ENCODE measurements at places on chromosomes 6 and 20.

GRCh38 chr20:57638173-57638894 lies 18.1 kb upstream of the ZBP1 start:
- no peak for DNase-seq

GRCh38 chr6:21164768-21165326 lies 428.7 kb upstream of the SOX4 start:
- DNase-seq = no peak

GRCh38 chr20:4763261-4763660 lies 41.6 kb downstream of the PRND start:
- DNase-seq = no peak

DNA sequence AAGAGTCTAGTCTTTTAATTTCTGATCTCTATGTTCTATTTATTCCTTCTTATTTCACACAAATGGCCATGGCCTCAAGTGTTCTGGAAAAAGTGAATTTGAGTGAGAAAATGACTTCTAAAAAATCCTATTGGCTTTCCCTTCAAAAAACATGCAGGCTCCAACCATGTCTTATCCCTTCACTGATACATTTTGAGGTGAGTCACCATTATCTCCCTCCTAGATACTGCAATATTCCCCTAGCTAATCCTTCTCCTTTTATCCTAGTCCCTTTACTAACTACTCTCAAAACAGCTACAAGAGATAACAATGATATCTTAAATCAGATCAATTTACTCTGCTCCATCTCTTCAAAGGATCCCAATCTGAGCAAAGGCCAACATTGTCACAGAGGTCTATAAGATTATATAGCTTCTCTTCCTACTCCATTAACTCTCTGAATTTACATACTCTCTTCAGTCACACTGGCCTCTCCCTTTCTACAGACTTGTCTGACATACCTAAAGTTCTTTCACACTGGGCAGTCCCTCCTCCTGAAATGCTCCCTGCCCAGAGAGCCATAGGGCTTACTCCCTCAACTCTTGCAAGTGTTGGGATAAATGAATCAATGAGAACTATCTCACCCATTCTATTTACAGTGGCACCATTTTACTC lies 129.2 kb downstream of the TENT5A start:
- DNase-seq = peak; percentile 17

- no peak for DNase-seq
Observed at GRCh38 chr6:148658681-148659430, 88.0 kb upstream of the UST start.

- no peak for DNase-seq
Observed at GRCh38 chr6:144549837-144550747, 265.0 kb downstream of the UTRN start.

DNA sequence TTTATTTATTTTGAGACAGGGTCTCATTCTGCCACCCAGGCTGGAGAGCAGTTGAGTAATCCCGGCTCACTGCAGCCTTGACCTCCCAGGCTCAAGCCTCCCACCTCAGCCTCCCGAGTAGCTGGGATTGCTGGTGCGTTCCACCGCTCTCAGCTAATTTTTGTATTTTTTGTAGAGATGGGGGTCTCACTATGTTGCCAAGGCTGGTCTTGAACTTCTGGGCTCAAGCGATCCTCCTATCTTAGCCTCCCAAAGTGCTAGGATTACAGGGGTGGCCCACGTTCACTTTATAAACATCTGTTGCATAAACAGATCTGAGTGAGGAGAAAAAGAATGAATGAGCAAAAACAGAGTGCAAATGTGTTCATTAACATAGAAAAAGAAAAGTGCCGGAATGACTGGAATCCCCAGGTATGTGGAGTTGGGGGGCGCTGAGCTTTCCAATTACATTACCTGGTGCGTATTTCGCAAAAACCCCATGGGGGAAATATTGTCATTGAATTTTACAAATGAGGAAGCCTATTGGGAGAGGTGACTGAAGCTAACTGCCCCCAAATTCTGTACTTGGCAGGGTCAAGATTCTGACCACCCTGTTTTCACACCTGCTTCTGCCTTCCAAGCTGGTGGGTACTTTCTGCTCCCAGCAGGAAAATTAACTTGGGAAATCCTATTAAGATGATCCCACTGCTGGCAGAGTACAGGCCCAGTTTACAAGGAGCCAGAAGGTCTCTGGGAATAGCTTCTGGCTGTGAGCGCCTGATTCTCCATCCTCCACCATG lies 207.7 kb upstream of the JARID2 start:
- DNase-seq = no peak

GRCh38 chr6:130377371-130377770 lies 11.6 kb downstream of the TMEM200A start:
- no peak for DNase-seq

- no peak for DNase-seq
Observed at GRCh38 chr20:34578025-34578424, 19.5 kb downstream of the MAP1LC3A start.

DNA sequence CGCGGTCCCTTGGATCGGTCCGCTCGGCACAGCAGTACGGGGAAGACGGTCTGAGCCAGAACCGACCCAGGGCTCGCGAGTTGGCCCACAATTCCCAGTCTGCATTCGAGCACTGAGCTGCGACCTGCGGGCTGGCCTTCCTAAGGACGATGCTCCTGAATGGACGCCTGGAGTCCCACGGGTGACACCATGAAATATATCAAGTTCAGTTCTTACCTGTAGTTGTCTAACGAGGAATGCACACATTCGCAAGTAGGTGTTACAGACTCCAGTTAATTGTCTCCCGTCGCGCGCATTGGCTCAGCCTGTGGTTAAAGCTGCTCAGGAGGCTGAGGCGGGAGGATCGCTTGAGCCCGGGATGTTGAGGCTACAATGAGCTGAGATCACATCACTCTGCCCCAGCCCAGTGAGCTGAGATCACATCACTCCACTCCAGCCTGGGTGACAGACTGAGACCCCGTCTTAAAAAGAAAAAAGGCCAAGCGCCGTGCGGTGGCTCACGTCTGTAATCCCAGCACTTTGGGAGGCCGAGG lies 802 bp downstream of the PEX7 start:
- no peak for DNase-seq

- DNase-seq = peak; percentile 21
Observed at GRCh38 chr6:126886106-126886505, 232.4 kb upstream of the RSPO3 start.

- DNase-seq = no peak
Observed at GRCh38 chr6:31272436-31272835, 544 bp upstream of the HLA-C start.

DNA sequence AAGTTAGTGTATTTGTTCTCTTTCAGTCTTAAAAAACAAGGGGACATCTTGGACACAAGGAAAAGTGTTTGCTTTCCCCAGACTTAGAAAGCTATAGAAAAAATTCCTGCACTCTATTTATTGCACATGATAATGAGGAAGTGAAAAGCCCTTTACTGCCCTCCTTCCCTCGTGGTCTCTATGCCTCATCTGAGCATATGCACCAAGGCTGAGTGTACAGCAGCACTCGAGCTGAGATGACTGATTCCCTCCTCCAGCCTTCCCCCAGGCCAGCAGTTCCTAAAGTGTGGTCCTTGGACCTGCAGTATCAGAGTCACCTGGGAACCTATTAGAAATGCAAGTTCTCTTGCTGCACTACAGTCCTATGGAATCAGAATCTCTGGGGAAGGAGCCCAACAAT lies 14.3 kb upstream of the LAMP5 start:
- no peak for DNase-seq
